ENCODE measurements at places on chromosomes 1 and 21.

GRCh38 chr1:215160351-215160750, 77.8 kb downstream of the KCNK2 start:
- no peak for DNase-seq

GRCh38 chr1:174114788-174115448, 44.4 kb upstream of the RABGAP1L start:
- peak; percentile 28 for DNase-seq

DNA sequence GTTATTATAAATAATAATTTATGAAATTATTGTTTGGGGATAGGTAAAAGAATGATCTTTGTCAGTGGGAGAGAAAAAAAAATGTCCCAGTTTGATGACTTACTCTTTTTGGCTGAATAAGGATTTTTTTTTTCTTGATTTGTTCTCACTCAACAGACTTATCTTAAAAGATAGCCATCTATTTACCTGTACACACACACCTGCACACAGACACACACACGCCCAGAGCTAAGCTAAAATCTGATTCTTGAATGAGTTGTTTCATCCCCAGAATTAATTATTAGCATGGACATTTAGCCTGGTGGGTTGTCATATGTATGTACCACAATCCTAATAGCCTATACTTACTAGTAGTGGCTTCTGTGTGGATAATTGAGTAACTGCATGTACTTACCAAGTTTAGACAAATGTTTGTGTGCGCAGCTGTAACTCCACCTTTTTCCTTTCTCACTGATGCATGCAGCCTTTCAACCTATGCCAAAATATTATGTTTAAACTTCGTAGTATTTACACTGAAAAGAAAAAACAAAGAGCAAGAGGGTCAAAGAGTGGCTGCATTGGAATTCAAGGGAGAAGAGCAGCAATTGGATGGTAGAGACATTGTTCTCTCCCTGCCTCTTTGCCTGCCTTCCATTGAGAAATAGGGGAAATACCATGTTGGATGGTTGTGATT, 174.3 kb downstream of the ADGRL2 start:
- no peak for DNase-seq

DNA sequence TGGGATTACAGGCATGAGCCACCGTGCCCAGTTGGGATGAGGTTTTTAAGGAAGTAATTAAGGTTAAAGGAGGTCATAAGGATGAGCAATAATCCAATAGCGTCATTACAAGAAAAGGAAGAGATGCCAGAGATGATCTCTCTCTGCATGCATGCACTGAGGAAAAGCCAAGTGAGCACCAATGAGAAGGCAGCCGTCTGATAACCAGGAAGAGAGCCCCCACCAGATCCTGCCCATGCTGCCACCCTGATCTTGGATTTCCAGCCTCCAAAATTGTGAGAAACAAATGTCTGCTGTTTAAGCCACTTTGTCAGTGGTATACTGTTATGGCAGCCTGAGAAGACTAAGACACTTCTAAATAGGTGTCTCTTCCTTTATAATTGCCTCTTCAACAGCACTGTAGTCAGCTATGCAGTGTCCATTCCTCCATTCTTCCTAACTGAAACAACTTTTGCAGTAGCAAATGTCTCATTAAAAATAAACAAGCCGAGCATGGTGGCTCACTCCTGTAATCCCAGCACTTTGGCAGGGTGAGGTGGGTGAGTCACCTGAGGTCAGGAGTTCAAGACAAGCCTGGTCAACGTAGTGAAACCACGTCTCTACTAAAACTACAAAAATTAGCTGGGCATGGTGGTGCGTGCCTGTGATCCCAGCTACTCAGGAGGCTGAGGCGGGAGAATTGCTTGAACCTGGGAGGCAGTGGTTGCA, 216.2 kb upstream of the RUNX1 start:
- no peak for DNase-seq

DNA sequence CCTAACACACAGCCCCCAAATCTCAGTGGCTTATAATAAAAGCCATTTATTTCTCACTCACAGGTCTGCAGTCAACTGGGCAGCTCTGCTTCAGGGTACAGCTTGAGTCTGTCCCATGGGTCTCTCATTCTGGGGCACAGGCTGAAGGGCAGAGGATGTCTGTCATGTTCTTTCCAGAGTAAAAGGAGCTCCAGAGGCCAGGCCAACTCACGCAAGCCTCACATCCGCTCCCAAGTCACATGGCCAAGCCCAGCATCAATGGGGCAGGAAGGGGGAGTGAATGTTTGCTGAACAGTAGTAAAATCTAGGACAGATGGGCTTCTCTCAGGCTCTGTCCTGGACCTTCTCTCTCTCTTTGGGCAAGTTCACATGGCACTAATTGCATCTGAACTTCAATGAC, 7.1 kb upstream of the SSBP3 start:
- DNase-seq: peak; percentile 60

- DNase-seq: no peak
These were observed 57.8 kb upstream of the USP24 start for GRCh38 chr1:55272994-55273393.

DNA sequence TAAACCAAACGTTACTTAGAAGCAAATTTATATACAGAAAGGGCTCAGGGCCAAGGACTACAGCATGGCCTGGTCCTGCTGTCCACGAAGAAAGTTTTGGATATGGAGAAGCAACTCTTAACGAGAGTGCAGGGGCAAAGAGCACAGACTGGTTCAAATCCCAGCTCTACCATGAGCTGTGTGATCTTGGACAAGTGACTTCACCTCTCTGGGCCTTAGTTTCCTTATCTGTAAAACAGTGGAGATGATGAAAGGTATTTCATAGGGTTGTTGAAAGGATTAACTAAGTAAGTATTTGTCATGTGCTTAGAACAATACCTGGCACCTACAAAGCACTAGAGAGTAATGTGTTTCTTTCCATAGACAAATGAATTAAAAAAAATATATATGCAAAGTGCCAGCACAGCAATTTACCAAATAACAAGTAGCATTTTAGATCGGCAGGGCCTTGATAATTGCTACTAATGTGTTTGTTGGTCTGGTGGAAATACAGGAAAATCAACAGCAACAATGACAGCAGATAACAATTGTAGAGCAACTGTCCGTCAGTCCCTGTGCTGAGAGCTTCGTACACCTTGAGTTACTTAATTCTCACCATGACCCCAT, 25.4 kb downstream of the TMCO4 start:
- no peak for DNase-seq

DNA sequence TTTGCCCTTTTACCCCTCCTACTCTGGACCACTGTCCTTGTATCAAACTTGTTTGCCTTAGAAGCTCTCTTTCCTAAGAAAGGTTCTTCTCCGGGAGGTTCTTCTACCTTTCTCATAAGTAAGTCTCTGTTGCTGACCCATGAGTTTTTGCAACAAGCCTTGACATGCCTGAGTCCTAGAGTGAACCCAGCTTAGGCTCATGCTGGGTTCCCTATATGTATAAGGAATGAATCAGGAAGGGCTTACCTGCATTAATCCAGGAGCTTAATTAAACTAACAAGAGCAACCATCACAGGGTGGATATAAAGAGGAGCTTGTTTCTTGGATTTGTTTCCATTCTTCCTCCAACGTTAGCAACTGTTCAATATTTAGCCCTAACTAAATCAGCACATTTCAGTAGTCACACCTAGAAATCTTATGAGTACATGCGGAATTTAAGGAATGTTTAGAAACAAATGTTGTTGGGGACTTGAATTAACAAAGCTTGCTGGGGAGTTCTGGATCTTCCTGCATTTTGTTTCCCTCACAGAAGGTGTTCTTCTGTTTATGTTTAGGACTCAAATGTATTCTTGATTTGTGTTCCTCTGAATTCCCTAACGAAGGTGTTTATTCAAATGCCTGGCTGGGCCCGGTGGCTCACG, 64.3 kb upstream of the RAB3GAP2 start:
- DNase-seq: no peak

DNA sequence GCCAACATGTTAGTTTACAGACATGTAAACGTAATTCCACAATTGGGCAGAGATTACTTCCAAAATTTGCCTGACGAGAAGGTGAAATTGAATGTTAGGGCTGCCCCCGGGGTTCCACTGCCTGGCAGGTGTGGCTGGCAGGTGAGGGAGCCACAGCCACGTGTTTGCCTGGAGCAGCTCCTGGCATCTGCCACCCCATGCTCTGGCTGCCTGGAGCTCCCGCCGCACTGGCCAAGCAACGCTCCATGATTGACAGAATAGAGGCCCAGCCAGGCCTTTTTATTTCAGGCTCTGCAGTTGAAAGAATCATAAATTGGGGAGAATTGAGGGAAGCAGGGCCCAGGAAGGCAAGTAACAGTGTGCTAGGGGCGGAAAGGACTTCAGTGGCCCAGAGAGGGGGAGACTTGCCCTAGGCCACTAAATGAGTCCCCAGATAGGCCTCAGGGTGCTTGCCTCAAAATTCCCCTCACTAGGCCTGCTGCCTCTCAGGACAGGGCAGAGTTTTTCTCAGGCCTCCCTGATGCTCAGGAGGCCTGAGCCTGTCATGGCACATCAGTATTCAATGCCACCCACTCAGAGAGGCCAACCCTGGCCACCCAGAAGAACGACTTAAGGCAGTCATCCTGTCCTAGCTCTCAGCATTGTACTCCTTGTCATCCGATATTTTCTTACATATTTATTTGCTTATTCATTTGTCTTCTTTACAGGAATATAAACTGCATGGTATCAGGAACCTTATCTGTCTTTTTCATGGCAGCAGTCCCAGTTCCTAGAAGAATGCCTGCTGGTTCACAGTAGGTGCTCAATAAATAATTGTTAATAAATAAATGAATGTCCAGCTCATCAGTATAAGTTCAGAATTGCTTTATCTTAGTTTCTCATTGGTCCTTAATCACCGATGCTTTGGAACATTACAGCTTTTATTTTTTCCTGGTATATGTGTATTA, 16.6 kb upstream of the S1PR1 start:
- DNase-seq: no peak

DNA sequence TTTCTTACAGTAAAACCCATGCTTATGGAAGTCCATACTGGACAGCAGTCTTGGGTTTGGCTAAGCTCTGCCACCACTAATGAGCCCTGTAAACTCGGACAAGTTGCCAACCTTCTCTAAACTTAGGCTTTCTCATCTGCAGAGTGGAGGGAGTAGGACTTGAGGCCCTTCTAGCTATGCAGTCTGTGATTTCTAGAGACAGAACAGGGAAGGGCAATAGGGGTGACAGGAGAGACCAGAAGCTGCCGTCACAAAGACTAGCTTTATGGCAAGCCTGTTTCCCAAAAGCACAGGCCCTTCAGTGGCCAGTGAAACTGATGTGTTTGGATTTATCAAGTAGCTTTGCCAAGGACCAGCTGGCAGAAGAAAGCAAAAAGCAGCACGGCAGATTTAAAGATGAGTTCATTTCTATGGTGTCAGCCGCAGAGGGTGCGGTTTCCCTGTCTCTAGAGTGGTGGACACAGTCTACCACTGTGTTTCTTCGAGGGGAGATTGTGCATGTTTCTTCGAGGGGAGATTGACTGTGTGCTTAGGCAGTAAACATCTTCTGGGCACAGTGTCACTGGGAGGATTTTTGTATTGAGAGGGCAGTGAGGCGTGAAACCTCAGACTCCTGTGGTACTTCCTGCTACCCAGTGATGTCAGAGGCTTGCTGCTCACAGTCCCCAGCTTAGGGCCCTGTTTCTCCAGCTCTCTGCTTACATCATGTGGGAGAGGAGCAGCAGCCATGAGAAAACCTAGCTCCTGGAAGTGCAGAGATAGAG, 119.0 kb downstream of the ROR1 start:
- peak; percentile 7 for DNase-seq

DNA sequence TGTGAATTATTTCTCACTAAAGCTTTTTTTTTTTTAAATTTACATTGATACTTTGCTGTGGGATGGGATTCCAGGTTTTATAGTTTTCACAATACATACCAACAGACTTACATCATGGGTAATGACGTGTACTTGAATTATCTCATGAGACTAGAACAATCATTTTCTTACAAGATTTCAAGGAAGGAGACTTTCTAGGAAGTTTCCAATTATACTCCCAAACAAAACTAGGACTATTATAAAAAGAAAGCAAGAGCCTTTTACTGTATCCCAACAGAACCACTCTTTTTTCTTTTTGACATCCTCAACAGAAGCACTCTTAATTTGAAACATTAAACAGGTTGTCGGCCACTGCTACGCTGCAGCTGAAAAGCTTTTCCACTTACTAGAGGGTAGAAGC, 48.7 kb downstream of the TESK2 start:
- no peak for DNase-seq

- DNase-seq: no peak
These were observed 12.6 kb upstream of the IFNAR1 start for GRCh38 chr21:33312121-33312520.

DNA sequence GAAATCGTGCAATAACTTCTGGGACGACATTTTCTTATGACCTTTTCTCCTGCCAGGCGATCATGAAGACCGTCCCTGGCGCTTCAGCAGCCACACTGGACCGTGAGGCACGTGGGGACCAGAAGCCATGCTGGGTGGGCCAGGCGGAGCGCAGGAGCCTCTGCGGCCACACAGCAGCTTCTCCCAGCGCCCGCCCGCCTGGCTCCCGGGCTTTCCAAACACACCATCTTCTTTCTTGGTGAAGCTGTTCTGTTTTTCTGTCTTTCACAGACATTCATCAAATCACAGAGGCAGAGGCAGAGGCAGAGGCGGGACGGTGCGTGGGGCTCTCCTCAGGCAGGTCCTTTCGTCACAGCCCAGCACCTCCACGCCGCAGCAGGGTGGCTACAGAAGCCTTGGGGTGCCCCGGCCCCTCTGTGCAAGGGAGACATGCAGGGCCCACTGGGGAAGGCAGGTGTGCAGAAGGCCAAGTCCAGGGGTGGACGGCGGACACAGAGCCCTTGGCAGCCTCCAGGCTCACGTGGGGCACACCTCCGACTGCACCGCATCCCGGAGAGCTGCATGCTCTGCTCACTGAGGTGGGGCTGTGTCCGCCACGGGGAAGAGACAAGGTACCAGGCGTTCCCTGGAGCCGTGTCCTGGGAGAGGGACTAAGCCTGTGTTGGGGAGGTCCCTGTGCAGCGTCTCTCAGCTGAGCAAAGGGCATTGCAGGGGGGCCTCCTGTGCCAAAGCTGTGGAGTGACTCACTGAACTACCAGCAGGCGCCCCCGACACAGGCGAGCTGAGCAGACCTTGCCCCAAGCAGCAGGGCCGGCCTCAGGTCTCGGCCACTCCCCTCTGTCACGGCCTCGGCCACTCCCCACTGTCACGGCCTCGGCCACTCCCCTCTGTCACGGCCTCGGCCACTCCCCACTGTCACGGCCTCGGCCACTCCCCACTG, 2.6 kb upstream of the TMEM240 start:
- DNase-seq: peak; percentile 50

DNA sequence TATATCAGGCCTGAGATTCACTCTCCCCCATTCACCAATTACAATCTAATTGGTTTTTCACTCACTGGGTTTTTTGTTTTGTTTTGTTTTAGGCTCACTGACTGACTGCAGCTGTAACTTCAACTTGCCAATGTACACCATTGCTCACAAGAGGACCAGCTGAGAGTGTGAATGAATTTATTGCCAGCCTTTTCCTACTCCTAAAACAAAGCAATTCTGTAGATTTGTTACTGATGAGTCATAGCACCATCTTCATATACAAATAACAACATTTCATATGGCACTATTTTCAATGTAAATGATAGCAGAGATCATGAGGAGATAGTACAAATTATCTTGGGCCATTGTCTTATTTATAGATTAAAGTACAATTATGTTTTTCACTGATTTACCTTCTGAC, 76.0 kb upstream of the DPYD start:
- no peak for DNase-seq

- no peak for DNase-seq
These were observed 25.7 kb upstream of the KCNK1 start for GRCh38 chr1:233587958-233588799.

- DNase-seq: no peak
These were observed 44.9 kb downstream of the SSBP3 start for GRCh38 chr1:54361342-54361741.
